Sigmoid colon (tissue), 7 donors: ENCODE measurements at places on chromosomes 12 and 14. TPM values are rescaled to one million over a fixed set of nuclear protein-coding genes. Genes with fewer than 3 reads are reported as not detected.

The RND1 gene
- 0.36 TPM for total RNA-seq

The ALKBH1 gene
- total RNA-seq: 10.2 TPM

The CLEC4D gene
- total RNA-seq: not detected

The OR4E2 gene
- total RNA-seq: not detected

The PCBP2 gene
- total RNA-seq: 403 TPM

The EPYC gene
- not detected for total RNA-seq

The SLCO1C1 gene
- total RNA-seq: 0.16 TPM

The CFAP54 gene
- 1.1 TPM for total RNA-seq

The KRT79 gene
- not detected for total RNA-seq

The PROX2 gene
- not detected for total RNA-seq

The CFAP251 gene
- total RNA-seq: 1.1 TPM

GRCh38 chr12:51898506-51898905 is 8.8 kb upstream of the ACVRL1 start:
- DNase-seq: no peak

GRCh38 chr14:101072531-101072930 is 169.0 kb upstream of the RTL1 start:
- DNase-seq: no peak

DNA sequence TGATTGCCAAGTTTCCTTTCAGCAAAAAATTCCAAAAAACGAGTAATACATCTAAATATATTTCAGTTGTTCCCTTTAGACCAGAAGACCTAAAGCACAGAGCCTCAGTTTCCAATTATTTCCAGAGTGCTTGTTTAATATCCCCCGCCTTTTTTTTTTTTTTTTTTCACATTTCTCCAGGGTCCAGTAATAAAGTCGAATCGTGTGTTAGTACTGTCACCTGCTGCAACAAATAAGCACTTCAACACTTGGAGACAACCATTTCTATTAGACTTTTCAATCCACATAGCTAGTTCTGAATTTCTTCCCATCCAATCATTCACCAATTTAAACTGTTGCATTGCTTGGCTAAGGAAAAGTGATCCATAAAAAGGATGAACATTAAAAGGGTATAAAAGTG is 13.6 kb downstream of the PDE6H start:
- DNase-seq: no peak

- DNase-seq: no peak
Measured at GRCh38 chr12:113097716-113098440, 37.7 kb downstream of the RASAL1 start.

- no peak for DNase-seq
Measured at GRCh38 chr12:47887529-47887928, 17.3 kb downstream of the VDR start.

DNA sequence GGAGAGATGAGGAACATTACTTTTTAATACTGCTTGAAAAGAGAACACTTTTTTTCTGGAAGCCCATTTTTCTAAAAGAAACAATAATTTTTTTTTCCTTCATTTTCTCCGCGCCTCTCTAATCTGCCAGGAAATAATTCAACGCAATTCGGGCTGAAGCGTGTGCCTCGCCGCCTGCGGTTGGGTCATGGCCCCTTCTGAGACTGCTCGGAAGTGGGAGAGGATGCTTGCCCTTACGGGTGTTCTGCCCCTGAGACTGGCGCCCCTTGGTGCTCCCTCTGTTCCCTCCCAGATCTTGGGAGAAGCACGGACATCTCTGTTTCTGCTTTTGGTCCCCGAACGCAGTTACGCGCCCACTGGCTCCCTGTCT is 332 bp upstream of the TBC1D30 start:
- DNase-seq: no peak

DNA sequence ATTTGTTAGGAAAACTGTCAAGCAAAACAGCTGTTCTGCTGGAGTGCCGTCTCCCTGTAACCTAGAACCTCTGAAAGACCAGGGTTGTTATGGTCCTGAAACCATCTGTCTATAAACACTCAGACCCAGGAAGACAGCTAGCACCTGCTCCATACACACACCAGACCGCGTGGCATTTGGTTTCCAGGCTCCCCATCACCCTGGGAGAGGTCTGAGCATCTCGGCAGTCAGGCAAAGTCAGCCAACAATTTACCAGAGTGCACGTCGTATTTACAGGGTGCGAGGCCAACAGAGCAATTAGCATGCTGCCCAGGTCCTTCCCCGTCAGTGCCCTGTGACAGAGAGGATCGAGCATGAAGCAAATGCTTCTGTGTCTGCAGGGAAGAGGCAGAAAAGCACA is 272.5 kb downstream of the SLC15A4 start:
- no peak for DNase-seq

DNA sequence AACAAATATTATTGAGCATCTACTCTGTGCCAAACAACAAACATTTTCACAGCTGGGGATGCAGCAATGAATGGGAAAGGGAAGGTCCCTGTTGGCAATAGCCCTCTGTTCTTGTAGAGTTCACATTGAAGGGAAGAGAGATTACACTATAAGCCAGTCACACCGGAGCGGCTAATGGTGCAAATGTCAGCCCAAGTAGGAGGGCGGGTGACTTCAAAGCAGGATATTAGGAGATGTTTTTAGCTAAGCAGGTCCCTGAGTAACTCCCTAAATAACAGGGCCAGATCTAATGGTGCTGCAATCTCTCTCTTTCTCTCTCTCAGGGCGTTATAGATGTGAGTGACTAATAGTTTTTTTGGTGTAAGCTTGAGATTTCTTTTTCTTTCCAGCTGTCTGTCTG is 30.7 kb downstream of the FLVCR2 start:
- no peak for DNase-seq

GRCh38 chr14:89922031-89922907 is 32.3 kb downstream of the EFCAB11 start:
- DNase-seq: no peak

DNA sequence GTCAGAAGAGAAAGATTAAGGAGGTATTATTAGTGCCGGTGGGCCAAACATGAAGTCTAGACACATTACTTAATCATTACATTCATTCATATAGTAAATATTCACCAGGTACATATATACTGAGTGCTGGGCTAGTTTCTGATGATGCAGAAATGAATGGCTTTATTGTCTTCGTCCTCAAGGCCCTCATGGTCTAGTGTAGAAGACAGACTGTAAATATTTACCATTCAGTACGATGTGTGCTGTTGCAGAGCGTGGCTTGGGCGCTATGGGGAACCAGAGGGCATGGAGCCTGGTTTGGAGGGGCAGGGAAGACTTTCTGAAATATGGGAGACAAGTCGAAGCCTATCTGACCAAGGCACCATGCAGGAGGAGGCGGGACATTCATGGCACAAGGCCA is 37.0 kb upstream of the TCL1B start:
- no peak for DNase-seq

- DNase-seq: no peak
Measured at GRCh38 chr12:70852416-70853150, 68.0 kb downstream of the PTPRR start.

DNA sequence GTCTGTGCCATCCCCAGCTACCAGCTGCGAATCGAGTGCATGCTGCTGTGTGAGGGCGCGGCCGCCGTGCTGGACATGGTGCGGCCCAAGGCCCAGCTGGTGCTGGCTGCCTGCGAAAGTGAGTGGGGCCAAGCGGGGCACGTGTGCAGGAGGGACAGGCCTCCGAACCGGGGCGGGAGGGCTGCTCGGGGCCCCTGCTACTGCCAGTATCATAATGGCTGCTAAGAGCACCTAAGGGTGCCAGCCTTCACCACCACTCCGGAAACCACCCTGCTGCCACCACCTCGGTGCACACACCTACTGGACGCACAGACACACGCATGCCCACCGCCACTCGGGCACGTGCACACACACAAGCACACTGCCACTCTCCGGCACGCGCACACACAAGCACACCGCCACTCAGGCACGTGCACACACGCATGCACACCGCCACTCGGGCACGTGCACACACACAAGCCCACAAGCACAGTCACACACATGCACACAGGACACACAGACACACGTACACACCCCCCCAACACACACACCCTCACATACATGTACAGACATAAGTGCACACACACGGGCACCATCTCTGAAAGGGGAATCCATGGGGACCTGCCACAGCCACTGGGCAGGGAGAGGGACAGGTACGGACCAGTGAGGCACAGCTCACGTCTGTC is 13.8 kb upstream of the ADSS1 start:
- DNase-seq: no peak

DNA sequence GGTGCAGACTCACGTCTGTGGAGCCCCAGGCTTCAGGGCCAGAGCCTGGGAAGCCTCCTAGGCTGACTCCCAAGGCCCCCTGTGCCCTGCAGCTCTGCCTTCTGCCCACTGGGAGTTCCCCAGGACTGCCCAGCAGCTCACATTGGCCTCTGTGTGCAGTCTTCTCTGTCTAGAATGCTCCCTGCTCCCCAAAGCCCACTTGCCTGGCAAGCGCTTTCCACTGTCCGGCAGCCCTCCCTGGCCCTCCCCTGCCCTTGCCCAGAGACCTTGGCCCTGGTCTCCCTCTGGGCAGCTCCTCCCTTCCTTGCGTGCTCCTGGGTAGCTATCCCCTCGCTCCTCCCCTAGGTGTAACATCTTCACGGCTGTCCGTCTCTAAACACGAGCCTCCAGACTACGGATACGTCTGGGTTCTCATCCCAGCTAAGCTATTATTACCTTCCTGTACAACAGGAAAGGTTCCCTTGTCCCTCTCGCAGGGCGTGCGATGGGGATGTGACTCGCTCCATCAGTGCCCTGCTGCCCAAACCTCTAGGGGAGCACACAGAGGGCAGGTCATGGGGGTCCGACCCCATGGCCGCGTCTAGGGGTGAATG is 325.5 kb upstream of the RTL1 start:
- DNase-seq: no peak

DNA sequence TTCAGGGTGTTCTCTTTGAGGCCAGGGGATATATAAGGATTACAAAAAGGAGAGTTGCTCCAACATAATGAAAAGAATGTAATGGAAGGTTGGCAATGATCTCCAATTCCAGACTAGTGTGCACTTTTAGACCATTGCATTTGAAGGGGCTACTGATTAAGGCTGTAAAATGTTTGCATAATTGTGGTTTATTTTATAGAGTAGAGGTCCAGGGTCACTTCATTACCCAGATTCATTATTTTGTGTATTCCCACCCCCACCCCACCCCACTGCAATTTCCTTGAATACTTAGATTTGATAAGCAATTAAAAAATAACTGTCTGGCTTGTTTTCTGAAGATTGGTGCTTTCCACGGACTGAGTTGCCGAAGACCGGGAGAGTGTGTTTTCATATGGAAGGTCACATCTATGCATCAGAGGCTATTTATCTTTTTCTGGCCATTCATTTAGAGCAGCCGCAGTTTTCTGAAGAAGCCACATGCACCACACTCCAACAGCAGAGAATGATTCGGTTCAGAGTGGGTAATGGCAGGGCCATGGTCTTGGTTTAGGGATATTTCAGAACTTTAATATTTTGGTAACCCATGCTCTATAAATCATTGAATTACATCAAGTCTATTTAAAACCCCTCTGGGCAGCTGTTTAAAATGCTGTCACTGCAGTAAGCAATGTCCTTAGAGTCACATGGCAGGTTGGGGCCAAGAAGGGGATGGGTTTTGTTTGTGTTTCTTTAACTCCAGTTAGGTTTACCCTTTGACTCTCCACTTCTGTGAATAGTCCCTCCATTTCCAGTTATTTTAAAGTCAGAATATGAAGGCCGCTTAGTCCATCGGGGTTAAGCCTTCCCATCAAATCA is 94.6 kb downstream of the TMEM30B start:
- no peak for DNase-seq

DNA sequence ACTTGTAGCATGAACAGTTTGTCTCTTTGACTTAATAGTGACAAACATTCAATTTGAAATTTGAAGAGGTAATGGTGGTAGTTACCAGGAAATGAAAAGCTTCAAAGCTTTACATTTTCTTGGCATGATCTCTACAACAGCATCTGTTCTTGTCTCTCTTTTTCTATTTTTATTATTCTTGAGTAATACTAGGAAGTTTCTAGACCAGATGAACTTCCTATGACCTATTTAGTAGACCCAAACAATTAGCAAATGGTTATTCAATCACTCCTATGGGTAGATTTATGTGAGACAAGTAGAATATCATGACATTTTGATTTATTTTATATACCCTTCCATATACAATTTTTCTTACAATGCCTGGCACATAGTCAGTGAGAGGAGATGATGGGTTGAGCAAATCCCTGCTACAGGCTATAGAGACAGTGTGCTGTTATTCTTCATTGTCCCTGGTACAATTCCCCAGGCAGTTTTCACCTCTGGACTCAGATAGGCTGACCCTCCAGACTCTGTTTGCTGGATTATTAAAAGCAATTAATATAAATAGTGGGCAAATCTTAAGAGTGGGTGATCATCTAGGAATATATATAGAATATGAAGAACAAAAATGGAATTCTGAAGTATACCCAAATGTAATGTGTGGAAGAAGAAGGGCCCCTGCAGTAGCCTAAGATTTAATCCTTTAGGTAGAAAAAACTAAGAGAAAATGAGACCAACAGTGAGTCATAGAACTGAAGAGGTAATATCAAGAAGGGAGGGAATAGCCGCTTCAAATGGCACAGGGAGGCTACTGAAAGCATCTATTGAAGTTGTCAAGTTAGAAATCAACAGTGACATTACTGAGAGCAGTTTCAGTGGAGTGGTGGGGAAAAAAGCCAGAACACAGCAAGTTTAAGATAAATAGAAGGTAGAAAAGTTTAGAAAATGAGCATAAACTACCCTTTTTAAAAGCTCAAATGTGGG is 512.0 kb downstream of the FOXG1 start:
- DNase-seq: no peak

DNA sequence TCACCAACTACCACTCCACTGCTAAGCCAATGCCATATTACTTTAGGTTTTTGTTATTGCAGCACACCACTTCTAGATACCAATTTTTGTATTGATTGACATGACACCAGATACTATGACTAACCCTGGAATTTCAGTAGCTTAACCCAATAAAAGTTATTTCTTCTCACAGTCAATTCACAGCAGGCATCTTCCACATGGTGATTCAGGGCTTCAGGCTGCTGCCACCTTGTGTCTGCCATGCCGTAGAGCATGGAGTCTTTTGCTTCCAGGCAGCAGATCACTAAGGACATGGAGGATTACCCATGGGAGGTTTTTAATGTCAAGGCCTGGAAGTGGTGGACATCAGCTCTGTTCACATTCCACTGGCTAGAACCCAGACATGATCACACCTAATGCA is 56.4 kb upstream of the LTA4H start:
- DNase-seq: no peak

GRCh38 chr14:93784878-93785277 is 3.4 kb downstream of the PRIMA1 start:
- DNase-seq: no peak

DNA sequence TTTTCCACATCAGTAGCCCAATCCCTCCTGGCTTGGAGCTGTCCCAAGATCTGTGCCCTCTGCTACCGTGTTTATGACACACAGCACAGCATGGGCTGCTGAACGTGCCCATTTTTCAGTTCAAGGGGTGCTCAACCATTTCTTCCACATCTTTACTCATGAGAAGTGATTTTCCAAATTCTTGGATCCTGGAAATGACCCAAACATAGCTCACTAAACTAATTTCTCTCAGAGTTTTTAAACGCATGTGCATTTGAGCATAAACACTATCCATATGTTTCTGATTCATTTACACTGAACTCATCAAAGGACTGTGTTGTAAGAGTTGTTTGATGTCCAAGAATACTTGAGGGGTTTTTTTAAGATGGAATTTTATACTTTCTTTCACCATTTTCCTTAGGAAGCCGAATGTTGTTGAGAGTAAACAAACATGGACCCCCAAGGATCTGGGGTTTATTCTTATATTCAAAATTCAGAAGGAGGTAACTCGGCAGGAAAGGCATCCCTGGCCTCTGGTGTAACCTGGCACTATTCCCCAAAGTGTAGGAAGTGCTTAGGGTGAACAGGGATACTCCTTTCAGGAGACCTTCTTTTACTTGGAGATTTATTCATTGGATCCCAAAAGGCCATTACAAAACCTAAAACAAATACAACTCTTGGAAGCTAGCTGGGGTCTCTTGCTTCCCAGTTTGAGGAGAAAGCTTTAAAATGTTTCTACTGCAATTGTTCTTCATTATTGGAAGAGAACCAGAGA is 215.0 kb downstream of the BMP4 start:
- DNase-seq: no peak
